ENCODE measurements at places on chromosomes 13 and 19. TPM values are rescaled to one million over a fixed set of nuclear protein-coding genes. Genes with fewer than 3 reads are reported as not detected.

TGFBR3L gene
- not detected for total RNA-seq

DNA sequence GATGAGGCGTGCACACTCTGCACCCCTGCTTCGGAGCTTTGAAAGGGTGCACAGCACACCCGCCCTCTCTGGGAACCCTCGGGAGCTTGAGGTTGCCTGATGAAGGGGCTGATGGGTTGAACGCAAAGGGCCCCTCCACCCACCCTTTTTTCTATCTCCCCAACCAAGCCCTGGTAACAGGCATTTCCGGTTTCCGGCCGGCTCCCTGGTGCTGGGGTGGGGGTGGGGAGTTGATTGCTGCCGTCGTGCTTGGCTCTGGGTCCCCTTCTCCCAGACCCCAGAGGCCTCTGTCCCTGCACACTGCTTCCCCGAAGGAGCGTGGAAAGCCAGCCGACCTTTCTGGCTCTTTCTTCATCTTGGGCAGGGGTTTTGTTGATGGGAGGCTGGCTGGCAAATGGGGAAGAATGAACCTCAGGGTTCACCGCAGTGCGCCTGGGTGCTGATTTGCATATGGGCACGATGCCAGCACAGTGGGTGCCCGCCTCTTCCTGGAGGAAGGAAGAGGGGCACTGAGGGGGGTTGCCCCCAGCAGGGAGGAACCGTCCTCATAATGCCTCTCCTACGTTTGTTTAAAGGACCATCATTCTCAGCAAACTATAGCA lies 29.1 kb downstream of the VAV1 start:
- H3K4me3 ChIP-seq: peak overlapping the region; percentile 40
- peak overlapping the region; percentile 32 for H3K27ac ChIP-seq
- peak; percentile 53 for DNase-seq
- H3K27me3 ChIP-seq: no peaks in the 10 kb centered on the region

- no peaks in the 10 kb centered on the region for H3K36me3 ChIP-seq
- H3K27ac ChIP-seq: no peak overlapping the region
- peaks cover 3% of the 10 kb centered on the region for H3K27me3 ChIP-seq
- no peak for DNase-seq
- H3K4me1 ChIP-seq: no peaks in the 10 kb centered on the region
- no peak overlapping the region for H3K4me3 ChIP-seq
Observed at GRCh38 chr13:20729633-20730585, 26.4 kb downstream of the IL17D start.

DNA sequence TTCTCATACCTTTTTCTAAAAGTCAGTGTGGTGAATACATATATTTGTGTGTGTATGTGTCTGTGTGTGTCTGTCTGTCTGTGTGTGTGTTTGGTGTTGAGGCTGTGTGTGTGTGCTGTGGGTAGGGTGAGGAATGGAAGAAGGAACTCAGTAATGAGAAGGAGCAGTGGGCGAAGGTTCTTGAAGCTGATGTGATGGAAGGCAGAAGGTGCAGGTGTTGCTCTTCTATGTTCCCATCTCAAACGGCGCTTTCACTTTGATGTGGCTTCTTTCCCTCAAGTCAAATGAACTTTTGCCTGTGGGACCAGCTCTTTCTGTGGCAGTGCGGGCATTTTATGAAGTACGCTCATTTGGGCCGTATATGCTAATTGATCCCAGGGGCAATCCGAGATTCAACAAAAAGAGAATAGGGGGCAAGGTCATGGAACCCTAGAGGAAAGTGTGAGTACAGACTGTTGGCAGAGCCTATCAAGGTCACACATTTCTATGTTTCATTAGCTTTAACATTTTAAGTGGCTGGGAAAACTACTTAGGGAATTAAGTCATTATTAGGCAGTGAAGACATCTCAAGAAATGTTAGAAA lies 15.2 kb downstream of the BIVM start:
- H3K27me3 ChIP-seq: no peaks in the 10 kb centered on the region
- H3K36me3 ChIP-seq: peaks cover 23% of the 10 kb centered on the region
- no peak overlapping the region for H3K27ac ChIP-seq
- H3K4me3 ChIP-seq: no peak overlapping the region

DNA sequence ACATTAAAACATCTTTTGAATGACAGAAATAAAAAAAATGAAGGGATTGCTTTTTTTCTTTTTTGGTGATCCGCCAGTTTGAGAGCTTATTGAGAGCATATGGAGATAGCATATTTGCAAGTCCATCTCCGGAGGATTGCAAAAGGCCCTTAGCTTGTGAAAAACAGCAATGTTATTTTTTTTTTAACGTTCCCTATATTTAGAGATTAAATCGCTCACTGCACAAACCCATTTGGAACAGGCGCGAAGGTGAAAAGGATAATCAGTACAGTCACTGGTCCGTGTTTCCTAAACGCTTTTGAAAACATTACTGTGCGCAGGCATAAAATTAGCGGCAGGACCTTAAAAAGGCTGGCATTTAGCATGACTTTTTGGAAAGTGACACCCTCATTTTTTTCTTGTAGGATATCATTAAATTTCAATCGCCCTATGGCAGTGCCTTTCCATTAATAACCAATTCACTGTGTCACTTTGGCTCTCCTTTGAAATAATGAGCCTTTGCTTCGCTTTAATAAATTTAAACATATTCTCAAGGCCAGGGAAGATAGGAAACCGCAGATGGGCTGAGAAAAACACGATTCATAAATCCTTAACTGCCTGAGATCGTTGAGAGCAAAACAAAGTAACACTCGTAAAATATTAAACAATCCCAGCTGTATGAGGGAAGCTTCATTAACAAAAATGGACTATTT lies 342.2 kb downstream of the DACH1 start:
- no peaks in the 10 kb centered on the region for H3K4me1 ChIP-seq
- H3K36me3 ChIP-seq: no peaks in the 10 kb centered on the region
- no peak for DNase-seq

- H3K27ac ChIP-seq: no peak overlapping the region
- H3K4me1 ChIP-seq: no peaks in the 10 kb centered on the region
- no peak overlapping the region for H3K4me3 ChIP-seq
- no peaks in the 10 kb centered on the region for H3K27me3 ChIP-seq
Observed at GRCh38 chr19:47618771-47619170, 9.8 kb downstream of the BICRA start.

- no peak overlapping the region for H3K4me3 ChIP-seq
- no peaks in the 10 kb centered on the region for H3K27me3 ChIP-seq
- no peak for DNase-seq
- H3K27ac ChIP-seq: no peak overlapping the region
Observed at GRCh38 chr19:1970003-1970805, 29.2 kb downstream of the CSNK1G2 start.

TNFSF9 gene
- not detected for total RNA-seq

JUNB gene
- total RNA-seq: 34.8 TPM

DNA sequence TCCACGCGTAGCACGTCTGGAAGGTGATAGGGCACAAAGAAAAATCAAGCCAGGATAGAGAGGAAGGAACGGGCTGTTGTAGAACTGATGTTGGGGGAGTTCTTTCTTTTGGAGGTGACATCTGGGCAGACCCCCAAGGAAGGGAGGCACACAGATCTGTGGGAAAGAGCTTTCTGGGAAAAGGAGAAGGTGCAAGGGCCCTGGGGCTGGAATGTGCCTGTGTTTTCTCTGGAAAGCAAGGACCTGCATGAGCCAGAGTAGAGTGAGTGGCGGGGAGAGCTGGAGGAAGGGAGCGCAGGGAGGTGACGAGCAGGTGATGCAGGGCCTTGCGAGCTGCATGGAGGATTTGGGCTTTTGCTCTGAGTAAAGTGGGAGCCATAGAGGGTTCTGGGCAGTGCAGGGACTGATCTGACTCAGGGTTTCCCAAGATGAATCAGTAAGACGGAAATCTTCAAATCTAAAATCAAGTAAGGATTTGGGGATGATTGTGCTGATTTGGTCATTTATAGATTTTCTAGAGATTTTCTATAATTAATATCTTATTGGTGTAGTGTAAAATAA lies 30.8 kb downstream of the SMARCA4 start:
- H3K27me3 ChIP-seq: no peaks in the 10 kb centered on the region
- no peak for DNase-seq
- H3K36me3 ChIP-seq: peaks cover 53% of the 10 kb centered on the region
- no peak overlapping the region for H3K4me3 ChIP-seq
- no peaks in the 10 kb centered on the region for H3K4me1 ChIP-seq
- no peak overlapping the region for H3K27ac ChIP-seq

KLK4 gene
- 0.48 TPM for total RNA-seq

GRCh38 chr19:54186934-54187381 lies 2.4 kb downstream of the MBOAT7 start:
- no peak for DNase-seq
- no peaks in the 10 kb centered on the region for H3K4me1 ChIP-seq
- H3K4me3 ChIP-seq: no peak overlapping the region
- no peaks in the 10 kb centered on the region for H3K27me3 ChIP-seq
- no peaks in the 10 kb centered on the region for H3K36me3 ChIP-seq

Data from SJCRH30 (cell line).